ENCODE measurements at places on chromosomes 7 and 10.

DNA sequence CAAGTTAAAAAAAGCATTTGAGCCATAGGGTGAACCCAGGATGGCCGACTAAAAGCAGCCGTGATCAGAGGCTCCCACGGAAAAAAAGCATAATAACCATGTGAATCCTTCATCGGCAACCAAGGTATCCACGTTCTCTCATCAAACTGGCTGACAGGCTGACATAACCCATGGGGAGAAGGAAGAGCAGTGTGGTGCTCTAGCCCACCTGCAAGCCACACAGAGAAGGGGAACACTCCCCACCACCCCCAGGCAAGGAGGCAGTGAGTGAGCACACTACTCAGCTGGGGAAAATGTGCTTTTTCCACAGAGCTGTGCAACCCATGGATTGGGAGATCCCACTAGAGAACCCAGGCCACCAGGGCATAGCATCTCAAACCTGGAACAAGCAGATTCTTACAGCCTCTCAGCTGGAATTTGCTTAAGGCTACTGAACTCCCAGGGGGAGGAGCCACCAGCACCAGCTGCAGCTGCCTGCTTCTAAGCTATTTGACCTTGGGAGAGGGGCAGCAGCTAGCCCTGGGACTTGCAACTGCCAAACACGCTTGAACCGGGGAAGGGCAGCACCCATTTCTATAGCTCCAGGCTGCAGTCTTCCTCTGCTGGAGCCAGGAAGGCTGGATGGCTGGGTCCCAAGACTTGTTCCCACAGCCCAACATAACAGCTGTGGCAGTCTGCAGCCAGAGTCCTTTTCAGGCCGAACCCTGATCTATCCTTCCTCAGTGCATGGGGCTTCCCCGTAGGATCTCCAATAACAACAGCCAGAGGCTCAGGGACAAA is 178.2 kb upstream of the NRG3 start:
- DNase-seq: no peak

- no peak for DNase-seq
These were observed 75.9 kb downstream of the SHOC2 start for GRCh38 chr10:110995301-110995700.

- no peak for DNase-seq
These were observed 272.0 kb downstream of the BAMBI start for GRCh38 chr10:28949005-28950004.

DNA sequence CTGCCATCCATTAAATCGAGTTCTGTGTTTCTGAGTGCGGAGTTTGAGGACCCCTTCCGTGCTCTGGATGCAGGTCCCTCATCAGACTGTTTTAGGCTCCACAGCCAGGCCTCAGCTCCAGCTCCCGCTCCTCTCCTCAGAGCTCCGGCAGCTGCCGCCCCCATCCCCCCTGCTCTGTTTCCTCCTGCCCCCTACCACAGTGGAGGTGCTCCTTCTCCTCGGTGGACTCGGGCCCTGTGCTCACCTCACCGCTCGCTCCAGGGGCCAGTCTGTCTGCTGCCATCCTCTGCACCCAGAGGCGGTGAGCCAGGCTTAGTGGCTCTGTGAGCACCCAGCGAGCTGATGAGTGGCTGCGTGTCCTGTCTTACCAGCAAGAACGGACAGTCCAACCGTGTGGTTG is 21.4 kb upstream of the PRKAR1B start:
- DNase-seq: no peak

GRCh38 chr7:90244909-90245851 is at the start of gene CFAP69:
Gene CFAP69, plus strand, starts transcription at chr7:90245174. Its CDS starts 251 bp downstream, at chr7:90245425.
- DNase-seq: peak; percentile 81

DNA sequence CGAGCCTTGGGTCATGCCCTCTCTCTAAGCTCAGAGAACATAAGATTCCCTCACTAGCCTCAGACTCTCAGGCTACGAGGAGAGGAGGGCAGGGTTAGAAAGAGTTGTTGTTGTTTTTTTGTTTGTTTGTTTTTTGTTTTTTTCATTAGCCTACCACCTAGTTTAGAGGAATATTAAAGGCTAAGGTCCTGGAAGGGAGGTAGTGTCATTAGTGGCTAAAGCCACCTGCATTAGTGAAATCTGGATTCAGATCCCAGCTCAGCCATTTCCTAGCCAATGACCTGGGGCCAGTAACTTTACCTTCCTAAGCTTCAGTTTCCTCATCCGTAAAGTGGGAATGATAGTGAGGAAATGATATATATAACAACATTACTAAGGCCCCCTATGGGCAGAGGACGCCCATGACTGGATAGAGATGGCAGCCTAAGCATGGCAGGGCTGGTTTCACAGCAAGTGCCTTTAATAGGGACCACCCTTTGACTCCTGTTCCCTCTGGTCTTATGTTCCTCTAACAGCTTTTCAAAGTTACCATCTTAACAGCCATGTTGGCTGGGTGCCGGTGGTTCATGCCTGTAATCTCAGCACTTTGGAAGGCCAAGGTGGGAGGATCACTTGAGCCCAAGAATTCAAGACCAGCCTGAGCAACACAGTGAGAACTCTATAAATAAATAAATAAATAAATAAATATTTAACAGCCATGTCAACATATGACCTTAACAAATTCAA is 5.1 kb downstream of the DDIT4 start:
- no peak for DNase-seq

- DNase-seq: no peak
These were observed 32.5 kb upstream of the MTURN start for GRCh38 chr7:30102281-30102680.

DNA sequence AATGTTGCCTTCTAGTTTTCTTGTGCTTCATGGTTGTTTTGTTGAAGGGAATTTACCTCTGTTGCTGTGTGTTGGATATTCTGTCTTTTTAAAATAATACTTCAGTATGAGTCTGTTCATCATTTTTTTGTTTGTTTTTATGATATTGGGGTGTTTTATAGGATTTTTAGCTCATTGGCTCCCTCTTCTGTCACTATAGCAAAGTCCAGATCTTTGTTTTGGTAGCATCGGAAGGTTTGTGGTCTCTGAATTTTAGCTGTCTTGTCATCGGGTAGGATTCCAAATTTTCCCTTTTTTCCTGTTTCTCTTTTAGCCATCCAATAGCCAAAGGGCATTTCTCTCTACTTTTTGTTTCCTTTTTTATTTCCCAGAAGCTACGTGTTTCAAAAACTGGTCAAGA is 91.4 kb downstream of the EXOC4 start:
- DNase-seq: peak; percentile 5

GRCh38 chr7:18597754-18598153 is 102.2 kb downstream of the HDAC9 start:
- DNase-seq: no peak

- DNase-seq: no peak
These were observed 98.8 kb downstream of the COBL start for GRCh38 chr7:51217804-51218203.

- DNase-seq: no peak
These were observed 36.8 kb upstream of the TAX1BP1 start for GRCh38 chr7:27703181-27703580.

DNA sequence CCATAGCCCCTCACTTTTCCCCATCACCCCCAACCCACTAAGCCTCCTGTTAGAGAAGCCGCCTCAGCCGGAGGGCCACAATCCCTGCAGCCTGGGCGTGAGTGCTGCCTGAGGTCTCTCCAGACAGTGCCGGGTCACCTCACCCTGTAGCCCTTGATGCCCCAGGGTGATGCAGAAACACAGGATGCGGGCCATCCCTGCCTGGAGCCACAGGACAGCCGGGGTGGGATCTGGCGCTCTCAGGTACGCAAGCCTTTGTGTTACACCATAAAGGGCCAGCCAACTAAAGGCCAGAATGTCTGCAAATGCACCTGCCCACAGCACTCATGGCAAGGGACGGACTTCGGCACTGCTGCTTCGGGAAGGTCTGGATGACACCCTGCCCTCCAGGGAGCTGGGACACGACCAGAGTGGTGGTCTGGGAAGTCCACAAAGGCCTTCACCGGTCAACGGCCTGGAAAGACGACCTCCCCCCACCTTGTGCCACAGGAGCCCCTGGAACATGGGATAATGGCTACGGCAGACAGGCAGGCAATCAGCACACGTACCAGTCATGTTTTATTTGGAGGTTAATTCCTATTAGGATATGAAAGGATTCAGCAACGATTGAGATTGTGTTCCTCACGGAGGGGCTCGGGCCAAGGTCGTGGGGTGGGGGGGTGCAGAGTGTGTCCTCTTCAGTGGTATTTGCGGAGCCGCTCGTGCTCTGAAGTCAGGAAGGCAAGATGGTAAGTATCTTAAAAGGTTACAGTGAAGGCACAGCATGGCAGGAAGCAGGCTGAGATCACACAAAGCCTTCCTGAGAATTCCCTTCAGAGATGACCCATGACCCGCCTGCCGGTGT is 8.1 kb downstream of the ATP5MF start:
- no peak for DNase-seq

- no peak for DNase-seq
These were observed 15.2 kb upstream of the FBXW4 start for GRCh38 chr10:101710059-101710695.

DNA sequence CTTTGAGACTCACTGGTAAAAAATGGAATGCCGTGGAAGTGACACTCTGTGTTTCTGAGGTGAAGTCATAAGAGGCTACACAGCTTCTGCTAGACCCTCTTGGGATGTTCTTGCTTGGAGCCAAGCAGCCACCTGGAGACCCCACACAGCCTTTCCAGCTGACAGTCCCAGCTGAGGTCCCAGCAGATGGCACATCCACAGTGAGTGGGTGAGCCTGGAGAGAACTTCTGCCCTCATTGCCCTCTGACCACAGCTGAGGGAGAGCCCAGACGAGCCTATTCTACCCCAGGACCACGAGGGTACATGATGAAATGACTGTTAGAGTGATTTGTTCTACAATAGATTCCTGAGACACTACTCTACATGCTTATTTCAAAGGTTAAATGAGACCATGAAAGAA is 44.3 kb downstream of the CXCL12 start:
- no peak for DNase-seq

- DNase-seq: no peak
These were observed 40.4 kb downstream of the MTURN start for GRCh38 chr7:30175180-30175579.

- DNase-seq: no peak
These were observed 252.8 kb downstream of the ZMYND11 start for GRCh38 chr10:387909-388660.

Measured in germinal center (tissue), 1 donor.